Esophagus muscularis mucosa (tissue), 4 donors: ENCODE measurements at places on chromosomes 16 and 17. TPM values are rescaled to one million over a fixed set of nuclear protein-coding genes. Genes with fewer than 3 reads are reported as not detected.

DNA sequence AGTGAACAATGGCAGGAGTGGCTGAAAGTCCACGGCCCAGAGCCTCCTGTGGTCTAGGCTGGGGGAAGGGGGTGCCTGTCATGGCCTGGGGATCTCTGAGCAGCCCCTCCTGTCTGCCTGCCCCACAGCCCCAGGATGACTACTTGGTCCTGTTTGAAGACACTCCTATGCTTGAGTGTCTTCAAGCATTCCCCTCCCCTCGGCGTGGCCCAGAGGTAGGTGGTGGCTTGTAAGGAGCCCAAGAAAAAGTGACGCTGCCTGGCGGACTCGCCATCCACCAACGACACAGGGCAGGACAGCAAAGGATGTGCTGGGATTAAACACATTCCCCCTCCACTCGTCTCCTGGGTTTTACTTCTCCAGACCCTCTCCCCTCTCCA, 5.7 kb downstream of the SULT1A1 start:
- H3K4me1 ChIP-seq = peaks cover 3% of the 10 kb centered on the region
- DNase-seq = no peak
- peaks cover 8% of the 10 kb centered on the region for H3K27me3 ChIP-seq
- H3K27ac ChIP-seq = no peak overlapping the region
- no peak overlapping the region for H3K4me3 ChIP-seq
- peaks cover 11% of the 10 kb centered on the region for H3K36me3 ChIP-seq

- no peak overlapping the region for H3K4me3 ChIP-seq
- DNase-seq = no peak
- peaks cover 51% of the 10 kb centered on the region for H3K36me3 ChIP-seq
- peaks cover 99% of the 10 kb centered on the region for H3K4me1 ChIP-seq
- peak overlapping the region; percentile 98 for H3K27ac ChIP-seq
Measured at GRCh38 chr17:19383681-19384470, 3.1 kb downstream of the MFAP4 start.

- no peak overlapping the region for H3K4me3 ChIP-seq
- no peak for DNase-seq
- H3K27me3 ChIP-seq = no peaks in the 10 kb centered on the region
Measured at GRCh38 chr17:41989702-41990419, 23.3 kb downstream of the CNP start.

DNA sequence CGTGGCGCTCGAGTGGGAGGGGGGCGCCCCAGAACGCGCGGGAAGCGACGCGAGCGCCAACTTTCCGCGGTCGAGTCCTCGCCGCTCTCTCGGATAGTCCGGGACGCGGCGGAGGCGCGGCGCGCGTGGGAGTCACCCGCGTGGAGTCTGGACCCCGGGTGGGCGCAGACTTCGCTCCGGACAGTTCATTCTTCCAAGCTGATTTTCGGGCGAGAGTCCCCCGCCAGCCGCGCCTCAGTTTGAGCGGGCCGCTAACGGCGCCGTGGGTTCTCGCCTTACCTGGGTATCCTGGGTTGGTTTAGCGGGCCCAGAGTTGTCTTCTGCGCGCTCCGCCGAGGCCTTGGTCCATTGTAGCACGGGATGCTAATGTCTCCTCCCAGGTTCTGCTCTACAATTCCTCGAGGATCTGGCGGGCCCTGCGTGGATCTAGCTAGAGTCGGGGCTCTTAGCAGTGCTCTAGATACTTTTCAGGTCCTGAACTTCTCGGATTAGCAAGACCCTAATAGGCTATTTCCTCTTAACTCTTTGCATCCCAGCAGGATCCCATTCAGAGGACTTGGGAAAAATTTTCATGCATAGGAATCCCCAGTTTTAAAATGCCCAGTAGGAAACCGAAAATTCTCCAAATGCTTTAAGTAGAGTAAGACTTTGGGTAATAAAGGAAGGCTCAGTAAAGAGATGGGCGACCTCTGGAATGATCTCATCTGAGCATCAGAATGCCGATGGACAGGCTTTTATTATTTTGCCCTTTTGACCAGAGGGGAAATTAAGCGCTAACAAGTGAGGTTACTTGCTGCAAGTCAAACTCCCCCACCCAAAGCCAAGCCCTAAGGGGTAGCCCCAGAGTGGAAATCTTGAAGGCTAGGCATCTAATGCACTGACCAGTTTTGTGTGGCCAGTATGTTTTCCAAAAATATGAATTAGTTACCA, 537 bp upstream of the GJC1 start:
- peak overlapping the region; percentile 95 for H3K27ac ChIP-seq
- H3K36me3 ChIP-seq = no peaks in the 10 kb centered on the region
- DNase-seq = no peak
- no peaks in the 10 kb centered on the region for H3K27me3 ChIP-seq
- H3K4me1 ChIP-seq = peaks cover 44% of the 10 kb centered on the region
- H3K4me3 ChIP-seq = peak overlapping the region; percentile 84

GRCh38 chr16:1989209-1990100, at the start of gene SYNGR3:
SYNGR3 (plus strand) TSS chr16:1989970; CDS start chr16:1990103, 133 bp downstream.
- H3K27ac ChIP-seq = no peak within 1 kb of the TSS
- H3K36me3 ChIP-seq = peaks cover 23% of the 10 kb centered on the region
- peaks cover 32% of the 10 kb centered on the region for H3K27me3 ChIP-seq
- H3K4me1 ChIP-seq = peaks cover 56% of the 10 kb centered on the region

GRCh38 chr17:69717819-69718218, 303.3 kb downstream of the MAP2K6 start:
- H3K4me3 ChIP-seq = no peak overlapping the region
- H3K36me3 ChIP-seq = no peaks in the 10 kb centered on the region
- no peaks in the 10 kb centered on the region for H3K27me3 ChIP-seq
- no peaks in the 10 kb centered on the region for H3K4me1 ChIP-seq

- H3K36me3 ChIP-seq = no peaks in the 10 kb centered on the region
- H3K27ac ChIP-seq = no peak overlapping the region
- H3K27me3 ChIP-seq = no peaks in the 10 kb centered on the region
- H3K4me3 ChIP-seq = no peak overlapping the region
Measured at GRCh38 chr16:17519101-17519955, 48.6 kb upstream of the XYLT1 start.

Gene SPEM3
- total RNA-seq = not detected
